ENCODE measurements at places on chromosomes 12 and 14.

DNA sequence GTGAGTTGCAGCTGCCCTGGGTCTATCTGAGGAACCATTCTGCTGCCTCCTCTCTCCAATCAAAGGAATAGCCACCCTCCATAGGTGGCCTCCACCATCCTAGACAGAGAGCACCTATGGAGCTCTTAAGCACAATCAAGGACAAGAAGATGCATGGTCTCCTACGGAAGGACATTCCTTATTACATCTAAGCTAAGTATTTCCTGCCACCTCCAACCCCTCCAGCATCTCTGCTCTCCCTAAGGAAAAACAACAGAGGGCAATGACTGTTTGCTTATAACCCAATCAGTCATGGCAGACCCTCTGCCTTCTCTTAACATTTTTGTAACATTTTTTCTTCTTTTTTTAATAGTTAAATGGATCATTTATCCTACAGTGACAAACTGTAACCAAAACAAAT lies 14.8 kb upstream of the OR6J1 start:
- no peak for DNase-seq

DNA sequence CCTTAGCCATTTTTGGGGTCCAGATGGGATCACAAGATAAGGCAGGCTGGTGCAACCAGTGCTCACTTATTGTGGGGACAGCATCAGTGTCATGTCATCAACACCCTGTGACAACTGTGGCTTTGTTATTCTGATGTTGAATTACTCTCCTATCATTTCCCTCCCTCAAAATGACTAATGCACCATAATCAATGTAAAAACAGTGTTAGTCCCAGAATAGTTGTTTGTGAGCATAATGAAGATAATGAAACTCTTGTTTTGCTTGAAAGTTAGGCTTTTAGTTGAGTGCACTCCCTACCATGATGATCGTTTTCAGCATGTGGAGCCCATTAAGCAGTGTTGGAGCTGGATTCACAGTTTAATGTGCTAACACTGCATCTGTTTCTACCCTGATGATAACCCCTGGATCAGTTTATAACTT lies 151.4 kb downstream of the TMTC2 start:
- DNase-seq: no peak

- DNase-seq: no peak
These were observed 250.1 kb downstream of the APAF1 start for GRCh38 chr12:98895086-98895651.

DNA sequence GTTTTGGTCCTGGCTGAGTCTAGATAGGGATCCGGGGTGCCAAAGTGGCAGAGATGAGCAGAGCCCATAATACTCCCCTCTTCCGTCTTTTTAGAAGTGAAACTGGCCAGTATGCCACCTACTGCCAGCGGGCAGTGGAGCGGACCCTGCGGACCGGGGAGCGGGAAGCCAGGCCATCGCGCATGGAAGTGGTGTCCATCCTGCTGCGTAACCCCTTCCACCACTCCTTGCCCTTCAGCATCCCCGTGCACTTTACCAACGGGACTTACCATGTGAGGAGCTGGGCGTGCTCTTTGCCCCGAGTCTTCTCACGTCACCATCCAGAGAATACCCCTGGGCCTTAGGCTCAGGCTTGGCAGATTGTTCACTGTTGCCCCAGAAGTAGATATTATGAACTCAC lies 21.0 kb downstream of the PIGH start:
- DNase-seq: no peak

GRCh38 chr12:49974231-49974675 lies 1.5 kb downstream of the AQP6 start:
- DNase-seq: no peak

- DNase-seq: no peak
These were observed 111.0 kb downstream of the SLC8A3 start for GRCh38 chr14:70077720-70078119.

DNA sequence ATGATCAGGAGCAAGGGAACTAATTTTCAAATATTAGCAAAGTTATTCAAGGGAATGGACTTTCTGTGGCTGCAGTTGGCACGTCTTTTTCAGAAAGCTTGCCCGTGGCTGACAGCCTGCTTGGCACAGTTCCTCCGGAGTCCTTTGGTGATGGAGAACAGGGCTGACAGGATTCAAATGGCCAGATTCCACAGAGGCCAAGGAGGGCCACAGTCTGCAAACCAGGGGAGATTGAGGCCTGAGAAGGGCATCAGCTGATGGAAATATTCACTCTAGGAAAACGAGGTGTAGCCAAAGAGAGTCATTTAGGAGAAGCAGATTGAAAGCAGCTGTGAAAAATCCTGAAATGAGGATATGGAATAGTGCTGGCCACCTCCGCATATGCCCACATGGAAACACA lies 178.3 kb downstream of the EMP1 start:
- DNase-seq: no peak

DNA sequence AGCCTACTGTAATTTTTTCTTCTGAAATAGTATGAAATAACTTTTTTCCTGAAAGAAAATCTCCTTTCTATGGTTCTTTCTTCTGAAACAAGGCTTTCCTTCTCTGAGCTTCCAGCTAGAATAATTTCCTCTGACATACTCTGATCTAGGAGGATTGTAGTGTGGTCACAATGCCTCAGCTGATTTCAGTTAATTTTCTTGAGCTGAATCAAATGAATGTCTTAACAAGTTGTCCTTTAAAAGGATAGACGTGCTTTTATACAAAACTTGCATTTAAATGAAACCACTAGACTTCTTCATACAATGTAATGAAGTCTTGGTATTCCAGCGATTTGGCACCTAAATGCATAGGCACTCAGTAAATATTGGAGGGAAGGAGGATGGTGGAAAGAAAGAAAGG lies 94.4 kb downstream of the BICD1 start:
- no peak for DNase-seq

DNA sequence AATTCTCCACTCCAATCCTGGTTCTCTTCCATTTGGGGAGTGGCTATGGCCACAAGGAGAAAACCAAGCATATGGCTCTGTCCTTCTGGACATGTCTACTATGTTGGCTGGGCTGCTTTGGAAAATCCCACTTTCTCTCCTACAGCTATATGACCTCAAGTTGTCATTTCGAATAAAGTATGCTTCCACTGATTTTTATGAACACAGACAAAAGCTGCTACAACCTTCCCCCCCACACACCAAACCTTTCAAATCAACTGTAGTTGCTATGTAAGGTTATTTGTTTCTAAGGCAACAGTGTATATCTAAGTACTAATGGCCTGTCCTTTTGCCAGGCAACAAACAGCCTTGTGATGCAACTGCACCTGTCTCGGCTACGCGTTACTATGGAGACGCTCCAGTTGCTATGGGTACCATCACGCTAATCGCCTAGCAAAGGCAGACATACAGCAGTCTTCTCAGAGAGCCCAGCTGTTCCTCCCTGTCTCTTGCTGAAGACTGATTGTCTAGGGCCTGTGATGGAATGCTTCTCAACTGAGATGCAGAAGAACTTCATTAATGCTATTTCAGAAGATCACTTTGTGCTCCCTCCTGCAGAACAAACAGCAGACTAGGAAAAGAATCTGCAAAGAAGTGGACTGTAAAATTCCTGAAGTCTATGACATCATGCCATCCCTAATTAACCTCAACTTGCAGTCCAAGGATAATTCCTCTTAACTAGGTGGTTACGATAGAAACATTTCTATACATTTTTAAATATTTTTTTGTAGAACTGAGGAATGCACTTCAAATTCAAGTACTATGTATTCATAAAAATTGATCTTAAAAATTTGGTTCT lies 67.6 kb downstream of the FOXN3 start:
- DNase-seq: no peak

DNA sequence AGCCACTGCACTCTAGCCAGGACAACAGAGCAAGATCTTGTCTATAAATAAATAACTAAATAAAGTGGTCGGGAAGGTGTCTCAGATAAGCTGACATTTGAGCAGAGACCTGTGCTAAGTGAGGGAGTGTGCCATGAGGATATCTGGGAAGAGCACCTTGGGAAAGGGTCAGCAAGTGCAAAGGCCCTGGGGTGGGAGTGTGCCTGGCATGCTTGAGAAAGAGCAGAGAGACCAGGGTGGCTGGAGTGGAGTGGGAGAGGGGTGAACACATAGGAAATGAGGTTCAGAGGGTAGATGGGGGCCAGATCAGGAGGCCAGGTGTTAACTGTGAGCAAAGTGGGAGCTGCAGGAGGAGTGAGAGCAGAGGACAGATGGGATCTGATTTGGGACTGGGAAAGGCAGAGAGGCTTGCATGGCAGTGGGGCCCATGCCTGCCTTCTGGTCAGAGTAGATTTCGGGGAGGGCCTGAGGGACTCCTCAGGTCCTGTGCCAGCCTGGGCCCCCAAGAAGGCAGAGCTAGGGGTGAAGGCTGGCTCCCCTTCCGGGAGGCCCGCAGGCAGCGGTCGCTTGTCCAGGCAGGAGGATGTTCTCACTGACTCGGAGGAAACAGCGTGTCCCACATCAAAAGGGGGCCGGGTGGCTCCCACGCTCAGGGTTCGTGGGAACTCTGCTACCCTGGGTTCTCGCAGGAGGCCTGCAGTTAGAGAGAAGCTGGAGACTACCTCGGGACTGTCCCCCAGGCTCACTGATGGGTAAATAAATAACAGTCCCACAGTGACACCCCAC lies 32.6 kb downstream of the DTX1 start:
- DNase-seq: peak; percentile 63

GRCh38 chr12:30952015-30952414 lies 25.5 kb downstream of the TSPAN11 start:
- DNase-seq: no peak

- no peak for DNase-seq
These were observed 45.3 kb downstream of the WASHC3 start for GRCh38 chr12:102016472-102016871.

DNA sequence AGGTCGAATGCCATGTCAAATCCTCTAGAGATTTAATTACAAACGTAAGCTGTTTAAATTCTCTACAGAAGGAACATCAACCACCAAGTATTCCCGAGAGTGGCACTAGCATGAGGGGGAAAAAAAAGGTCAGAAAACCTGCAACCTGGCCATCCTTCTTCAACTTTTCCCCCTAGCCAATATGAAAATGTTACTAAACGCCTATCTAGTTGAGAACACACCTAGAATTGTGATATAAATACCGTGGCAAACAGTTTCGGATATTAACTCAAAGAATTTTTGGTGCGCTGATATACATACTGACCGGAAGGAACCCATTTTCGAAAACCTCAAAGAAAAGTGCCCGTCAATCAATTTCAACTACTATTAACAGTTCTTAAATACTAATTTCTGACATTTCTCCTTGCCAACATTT lies 1.8 kb downstream of the HNRNPC start:
- no peak for DNase-seq

GRCh38 chr12:65631621-65632111 lies 192.6 kb upstream of the HMGA2 start:
- DNase-seq: no peak

DNA sequence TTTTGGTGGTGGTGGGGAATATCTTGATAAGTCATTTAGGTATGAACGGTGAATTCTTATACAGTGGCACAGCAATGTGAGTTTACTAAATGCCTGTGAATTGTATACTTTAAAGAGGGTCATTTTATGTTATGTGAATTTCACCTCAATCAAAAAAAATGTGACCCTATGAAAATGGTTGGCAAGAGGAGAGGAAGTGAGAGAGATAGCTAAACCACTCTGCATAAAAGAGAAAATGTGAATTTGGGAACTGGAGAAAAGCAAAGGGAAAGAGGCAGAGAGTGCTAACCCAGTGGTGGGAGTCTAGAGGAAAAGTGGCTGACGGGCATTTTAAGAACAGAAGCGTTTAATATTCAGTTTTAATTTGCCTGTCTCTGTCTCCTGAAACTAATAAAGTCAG lies 93.8 kb downstream of the SLC38A6 start:
- no peak for DNase-seq

DNA sequence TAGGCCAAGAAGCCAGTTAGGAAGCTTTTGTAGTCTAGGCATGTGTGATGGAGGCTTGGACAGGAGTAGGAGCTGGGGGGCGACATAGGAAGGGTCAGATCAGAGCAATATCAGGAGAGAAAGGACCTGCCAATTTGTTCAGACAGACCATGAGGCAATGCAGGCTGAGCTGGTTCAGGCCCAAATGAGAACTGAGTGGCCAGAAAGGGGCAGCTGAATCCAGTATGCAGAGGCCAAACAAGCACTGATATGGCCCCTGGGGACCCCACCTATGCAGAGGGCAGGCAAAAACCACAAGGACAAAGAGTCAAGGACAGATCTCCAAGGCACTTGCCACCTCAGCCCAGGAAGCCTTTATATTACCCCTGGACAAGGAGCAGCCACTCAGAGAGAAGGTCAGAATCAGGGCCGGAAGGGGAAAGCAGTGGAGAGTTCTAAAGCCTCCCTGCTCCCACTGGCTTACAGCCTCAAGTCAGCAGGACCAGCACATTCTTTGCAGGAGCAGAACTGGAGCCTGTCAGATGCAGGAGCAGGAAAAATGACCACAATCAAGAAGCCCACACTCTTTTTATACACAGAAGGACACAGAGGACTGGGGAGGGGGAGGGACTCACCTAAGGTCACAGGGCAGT lies 37.2 kb downstream of the CLMN start:
- no peak for DNase-seq

GRCh38 chr12:28253161-28253641 lies 62.9 kb downstream of the CCDC91 start:
- no peak for DNase-seq

GRCh38 chr14:75986439-75986765 lies 839 bp downstream of the IFT43 start:
- no peak for DNase-seq

DNA sequence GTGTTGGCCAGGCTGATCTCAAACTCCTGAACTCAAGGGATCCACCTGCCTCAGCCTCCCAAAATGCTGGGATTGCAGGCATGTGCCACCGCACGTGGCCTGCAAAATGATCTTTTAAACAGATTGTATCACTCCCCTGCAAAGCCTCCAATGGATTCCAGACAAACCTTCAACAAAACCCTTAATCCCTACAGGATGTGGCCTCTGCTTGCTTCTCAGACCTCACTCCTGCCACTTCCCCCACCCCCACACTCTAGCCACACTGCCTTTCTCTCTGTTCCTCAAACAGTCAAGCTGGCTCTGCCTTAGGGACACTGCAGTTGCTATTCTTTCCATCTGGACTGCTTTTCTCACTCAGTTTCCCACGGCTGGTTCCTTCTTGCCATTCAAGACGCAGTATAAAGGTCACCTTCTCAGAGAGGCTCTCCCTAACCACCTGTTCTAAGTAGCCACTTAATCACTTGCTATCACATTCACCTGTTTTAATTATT lies 47.3 kb upstream of the TMED10 start:
- DNase-seq: no peak

DNA sequence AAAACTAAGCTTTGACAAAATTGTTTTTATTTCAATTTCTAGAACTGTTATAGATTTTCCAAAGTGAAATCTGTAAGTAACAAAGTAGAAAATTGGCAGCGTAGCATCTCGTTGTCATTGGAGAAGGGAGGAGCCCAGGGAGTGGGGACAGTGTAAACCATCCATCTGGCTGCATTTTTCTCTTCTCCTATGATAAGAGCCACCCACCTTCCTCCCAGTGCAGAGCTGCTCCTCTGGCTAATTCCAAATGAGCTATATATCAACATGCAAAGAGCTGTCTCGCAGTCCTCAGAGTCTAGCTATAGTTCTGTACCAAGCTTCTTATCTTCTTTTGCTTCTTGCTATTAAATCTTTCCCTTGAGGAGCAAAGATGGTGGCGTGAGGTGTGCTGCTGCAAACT lies 56.6 kb downstream of the SCN8A start:
- DNase-seq: no peak
